ENCODE measurements at places on chromosomes 5 and 9.

- no peak for DNase-seq
Observed at GRCh38 chr9:126439883-126440653, 113.4 kb downstream of the MVB12B start.

GRCh38 chr5:61397238-61397637, 65.2 kb downstream of the ZSWIM6 start:
- DNase-seq = peak; percentile 16

DNA sequence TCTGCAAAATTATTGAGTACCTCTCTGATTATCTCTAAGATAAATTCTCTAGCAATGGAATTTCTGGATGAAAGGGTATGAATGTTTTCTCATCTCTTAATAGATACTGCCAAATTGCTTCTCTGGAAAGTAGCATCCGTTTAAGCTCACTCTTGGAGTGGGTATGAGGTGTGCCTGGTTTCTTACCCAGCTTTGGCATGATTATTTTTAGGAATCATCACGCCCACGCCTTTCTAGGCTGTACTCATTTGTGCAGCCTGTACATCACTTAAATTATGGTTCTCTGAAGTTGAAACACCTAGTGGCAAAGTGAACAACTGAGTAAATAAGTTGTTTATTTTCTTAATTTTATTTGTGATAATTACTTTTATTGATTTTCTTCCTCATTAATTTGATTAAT, 156.5 kb upstream of the IL12B start:
- no peak for DNase-seq

DNA sequence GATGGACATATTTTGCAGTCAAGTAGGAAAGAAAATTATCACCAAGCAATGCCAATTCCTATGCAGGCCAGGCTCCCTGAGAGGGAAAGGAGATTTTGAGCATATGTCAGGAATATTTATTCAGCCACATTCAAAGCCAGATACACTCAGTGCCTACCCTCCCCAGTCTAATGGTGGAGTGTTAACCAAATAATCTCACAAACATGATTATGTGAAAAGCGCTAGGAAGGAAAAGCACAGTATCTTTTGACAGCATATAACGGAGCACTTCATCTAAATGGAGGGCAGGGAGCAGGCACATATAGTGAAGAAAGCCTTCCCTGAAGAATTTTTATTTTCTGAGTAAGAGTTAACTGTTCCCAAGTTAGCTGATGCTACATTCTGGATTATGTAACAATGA, 80.3 kb upstream of the SLC30A5 start:
- no peak for DNase-seq

DNA sequence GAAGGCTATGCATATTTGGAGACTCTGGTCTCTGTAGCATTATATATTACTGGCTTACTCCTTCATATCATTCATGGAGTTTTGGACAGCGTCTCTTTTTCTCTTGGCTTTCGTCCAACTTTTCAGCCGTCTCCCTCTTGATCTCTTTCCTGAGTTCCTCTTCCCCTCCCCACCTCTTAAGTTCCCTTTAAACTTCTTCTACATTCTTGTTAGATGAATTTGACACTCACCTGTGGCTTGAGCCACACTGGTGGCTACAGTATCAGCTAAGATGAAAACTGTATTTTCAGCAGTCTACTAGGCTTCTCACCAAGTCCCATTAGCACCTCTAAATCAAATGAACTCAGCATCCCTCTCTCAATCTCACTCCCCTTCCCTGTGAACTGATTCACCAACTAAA, 128.1 kb downstream of the STARD4 start:
- no peak for DNase-seq

- DNase-seq = no peak
Observed at GRCh38 chr9:131937451-131937850, 142.2 kb downstream of the MED27 start.

GRCh38 chr9:93942161-93942560, 13.0 kb downstream of the BARX1 start:
- DNase-seq = no peak

GRCh38 chr5:172840432-172841154, 6.5 kb downstream of the ERGIC1 start:
- no peak for DNase-seq

DNA sequence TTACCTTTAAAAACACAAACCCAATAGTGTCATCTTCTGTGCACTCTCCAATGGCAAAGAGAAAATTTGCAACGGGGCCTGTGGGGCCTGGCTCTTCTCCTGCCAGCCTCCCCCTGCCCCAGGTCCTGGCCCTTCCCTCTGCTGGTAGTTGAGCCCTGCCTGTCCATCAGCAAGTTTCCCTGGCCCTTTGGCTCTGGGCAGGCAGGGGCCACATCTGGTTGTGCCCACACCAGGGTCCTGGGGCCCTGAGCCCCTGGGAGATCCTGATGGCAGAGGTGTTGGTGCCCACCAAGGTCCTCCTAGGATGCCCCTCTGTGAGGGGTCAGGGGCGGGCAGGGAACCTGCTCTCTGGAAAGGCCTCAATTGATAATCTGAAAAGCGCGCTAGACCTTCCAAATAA, 157.3 kb downstream of the DAB2IP start:
- DNase-seq = no peak

DNA sequence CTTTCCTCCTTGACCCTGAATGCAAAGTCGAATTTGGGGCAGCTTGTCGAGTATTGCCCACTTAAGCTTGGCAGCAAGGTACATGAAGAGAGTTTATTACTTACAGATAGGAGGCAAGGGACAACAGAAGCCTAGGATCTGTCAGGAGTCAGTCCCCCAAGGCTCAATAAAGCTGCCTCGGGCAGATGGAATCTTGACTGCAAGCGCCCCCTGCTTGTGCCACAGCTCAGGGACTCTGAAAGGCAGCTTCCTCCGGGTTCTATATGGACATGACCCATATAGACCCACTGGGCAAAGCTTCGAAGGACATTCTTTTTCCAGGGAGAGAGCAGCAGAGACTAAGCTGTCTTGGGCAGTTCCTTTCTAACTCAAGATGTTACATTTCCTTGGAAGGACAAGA, 971.5 kb downstream of the EFNA5 start:
- no peak for DNase-seq

DNA sequence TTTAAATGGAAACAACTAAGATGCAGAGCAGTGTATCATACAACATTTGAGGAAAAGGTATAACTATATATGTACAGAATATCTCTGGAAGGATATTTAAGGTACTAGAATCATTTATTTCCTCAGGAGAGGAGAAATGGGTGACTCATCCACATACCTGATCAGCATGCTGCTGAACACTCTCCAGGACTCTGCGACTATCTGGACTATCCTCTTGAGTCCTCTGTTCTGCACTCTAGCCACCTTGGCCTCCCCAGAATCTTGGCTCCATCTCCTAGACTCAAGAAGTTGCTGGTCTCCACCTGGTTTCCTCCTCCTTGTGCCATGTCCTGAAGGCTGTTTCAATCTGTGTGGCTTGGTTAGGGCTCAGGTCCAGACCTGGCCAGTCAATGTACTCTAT, 8.8 kb upstream of the PRDM6 start:
- peak; percentile 13 for DNase-seq

- no peak for DNase-seq
Observed at GRCh38 chr5:143078313-143078712, 308.1 kb downstream of the ARHGAP26 start.

DNA sequence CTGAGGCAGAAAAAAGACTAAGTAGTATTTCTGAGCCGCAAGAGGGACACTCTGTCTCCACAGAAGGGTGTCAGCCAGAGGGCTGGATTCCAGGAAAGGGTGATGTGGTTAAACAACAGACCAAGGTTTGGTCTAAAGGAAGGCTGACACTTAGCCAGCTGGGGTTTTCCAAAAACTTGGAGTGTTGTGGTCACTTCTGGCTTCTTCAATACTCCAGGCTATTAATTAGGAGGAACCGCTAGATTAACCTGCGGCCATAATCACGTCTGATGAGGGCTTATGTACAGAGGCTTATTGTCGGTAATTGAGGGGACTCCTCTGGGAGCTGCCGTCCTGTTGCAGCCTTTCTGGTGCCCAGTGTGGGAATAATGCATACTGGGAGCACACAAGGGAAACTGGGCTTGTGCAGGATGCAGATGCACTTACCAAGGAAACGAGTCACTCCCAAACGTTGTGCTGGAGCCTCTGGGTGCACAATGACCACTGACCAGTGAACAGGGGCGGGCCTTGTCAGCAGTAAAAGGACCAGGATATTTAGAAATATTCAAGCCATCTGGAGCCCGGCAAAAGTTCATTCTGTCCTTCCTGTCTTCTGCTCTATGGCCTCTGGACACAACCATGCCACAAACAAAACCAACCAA, 70.2 kb upstream of the TUT7 start:
- DNase-seq = no peak

- DNase-seq = peak; percentile 83
Observed at GRCh38 chr9:85155352-85155751, 485.8 kb downstream of the NTRK2 start.

DNA sequence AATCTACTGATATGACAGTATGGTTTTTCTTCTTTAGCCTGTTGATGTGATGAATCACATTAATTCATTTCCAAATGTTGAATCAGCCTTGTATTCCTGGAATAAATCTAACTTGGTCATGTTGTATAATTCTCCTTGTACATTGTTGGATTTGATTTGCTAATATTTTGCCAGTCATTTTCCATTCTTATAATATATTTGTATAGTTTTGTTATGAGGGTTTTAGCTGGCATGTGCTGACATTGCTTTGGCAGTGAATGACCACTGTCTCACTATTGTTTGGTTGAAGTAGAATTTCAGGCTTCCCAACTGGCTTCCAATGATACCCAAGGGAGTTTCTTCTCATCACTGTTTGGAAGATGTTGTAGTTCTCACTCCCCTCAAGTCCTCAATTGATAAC, 983.0 kb upstream of the PTPRD start:
- DNase-seq = no peak

GRCh38 chr5:106140101-106140500, 1530.6 kb downstream of the EFNA5 start:
- DNase-seq = no peak

DNA sequence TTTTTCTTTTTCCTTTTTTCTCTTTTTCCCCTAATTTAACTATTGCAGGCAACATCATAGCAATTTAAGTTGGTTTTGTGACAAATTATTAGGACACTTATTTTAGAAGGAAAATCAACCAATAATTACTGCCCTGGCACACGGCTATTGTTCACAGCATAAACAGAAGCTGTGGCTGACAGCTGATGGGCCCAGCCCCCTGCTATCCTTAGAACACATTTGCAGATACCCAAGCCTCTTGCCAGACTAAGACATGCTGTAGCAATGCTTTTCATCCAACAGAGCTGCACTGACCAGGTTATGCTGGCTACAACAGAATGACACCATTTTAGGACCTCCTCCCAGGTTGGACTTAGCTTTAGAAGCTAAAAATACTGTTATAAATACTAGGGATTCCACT, 852.7 kb upstream of the DMAC1 start:
- no peak for DNase-seq

DNA sequence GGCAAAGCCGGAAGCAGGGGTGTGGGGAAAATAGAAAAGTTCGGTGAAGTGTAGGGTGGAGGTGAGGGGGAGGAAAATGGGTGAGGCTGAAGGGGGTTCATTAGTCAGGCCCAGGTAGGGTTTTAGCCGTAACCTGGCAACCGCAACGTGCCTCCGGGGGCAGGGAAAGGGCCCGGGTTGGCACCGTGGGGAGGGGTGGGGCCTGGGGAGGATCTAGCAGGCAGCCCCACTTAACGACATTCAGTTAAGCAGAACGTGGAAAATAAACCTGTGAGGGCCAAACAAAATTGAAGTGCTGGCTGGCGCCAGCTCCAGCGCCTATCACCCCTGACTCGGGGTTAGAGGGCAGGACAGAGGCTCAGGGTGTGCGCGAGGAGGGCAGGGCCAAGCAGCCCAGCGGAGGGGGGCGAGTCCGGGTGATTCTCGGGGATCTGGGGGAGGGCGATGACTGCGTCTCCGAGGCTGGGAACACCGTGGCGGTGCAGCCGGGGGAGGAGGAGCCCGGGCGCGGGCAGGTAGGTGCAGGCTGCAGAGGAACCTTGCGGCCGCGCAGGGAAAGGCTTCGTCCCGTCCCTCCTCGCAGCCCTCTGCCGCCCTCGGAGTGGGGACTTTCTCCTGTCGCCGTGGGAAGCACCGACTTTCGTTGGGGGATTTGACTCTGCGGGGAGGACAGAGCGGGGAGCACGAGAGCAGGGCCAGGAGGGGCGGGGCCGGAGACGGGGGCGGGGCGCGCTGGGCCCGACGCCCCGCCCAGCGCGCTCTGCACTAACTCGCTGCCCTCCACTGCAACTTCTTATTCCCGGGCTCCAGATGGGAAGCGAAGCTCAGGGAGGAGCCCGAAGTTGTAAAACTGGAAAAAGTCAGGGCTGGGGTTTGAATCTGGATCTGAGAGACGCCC, 5.1 kb downstream of the RGS14 start:
- no peak for DNase-seq

GRCh38 chr9:127307802-127308201, 43.2 kb downstream of the GARNL3 start:
- DNase-seq = peak; percentile 11

DNA sequence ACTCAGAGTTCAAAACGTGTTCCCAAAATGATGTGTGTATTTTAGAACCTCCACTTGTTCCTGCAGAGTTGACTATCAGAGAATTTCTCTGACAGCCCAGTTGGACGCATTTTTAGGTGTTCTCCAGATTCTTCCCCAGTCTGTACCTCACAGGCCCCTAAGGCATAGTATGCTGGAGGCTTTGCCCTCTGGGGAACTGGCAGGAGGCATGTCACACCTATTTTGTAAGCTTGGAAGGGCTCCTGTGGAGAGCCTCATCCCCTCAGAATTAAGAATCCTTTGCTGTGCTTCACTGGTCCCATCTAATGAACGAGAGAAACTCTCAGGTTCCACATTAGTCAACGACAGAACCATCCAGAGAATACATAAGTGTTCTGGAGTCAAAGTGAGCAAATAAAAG, 144.1 kb upstream of the SLC30A5 start:
- DNase-seq = no peak

GRCh38 chr9:135796784-135797485, 95.0 kb downstream of the KCNT1 start:
- no peak for DNase-seq

GRCh38 chr5:39415201-39415600, 9.6 kb downstream of the DAB2 start:
- DNase-seq = no peak

DNA sequence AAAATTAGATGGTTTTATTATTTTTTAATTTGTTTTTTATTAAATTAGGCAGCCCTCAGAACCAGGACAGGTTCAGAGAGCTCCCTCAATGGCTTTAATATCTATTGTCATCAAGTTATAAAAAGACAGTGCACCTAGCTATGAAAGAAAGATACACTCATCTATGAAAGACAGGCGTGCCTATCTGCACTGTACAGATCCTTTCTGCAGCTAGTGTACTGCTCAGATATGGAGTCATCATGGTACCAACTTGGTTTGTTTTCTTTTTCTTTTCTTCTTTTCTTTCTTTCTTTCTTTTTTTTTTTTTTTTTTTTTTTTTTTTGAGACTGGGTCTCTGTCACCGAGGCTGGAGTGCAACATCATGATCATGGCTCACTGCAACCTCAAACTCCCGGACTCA, 54.8 kb upstream of the GPBP1 start:
- DNase-seq = no peak
